ENCODE measurements at places on chromosomes 12 and 14.

- no peak for DNase-seq
These were observed 4.5 kb downstream of the SLC35E3 start for GRCh38 chr12:68750506-68750905.

DNA sequence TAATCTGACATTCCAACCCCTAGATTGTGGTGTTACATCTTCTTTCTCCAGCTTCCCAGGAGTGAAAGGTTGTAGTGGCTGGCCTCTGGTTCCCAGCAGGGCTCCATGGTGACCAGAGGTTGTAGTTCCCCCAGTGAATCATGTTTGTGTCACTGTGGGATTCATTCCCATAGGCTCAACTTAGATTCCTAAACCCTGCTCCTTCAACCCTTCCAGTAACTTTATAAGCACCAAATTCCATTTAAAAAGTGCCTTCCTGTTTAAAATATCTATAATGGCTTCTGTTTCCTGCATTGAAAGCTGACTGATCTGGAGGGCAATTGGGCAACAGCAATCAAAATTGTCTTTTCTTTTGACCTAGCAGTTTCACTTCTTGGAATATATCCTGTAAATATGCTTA lies 40.5 kb upstream of the TBC1D15 start:
- no peak for DNase-seq

- DNase-seq = no peak
These were observed 967.8 kb downstream of the TMEM121 start for GRCh38 chr14:106493962-106494823.

- DNase-seq = no peak
These were observed 1080.3 kb downstream of the GALC start for GRCh38 chr14:86912709-86913108.

DNA sequence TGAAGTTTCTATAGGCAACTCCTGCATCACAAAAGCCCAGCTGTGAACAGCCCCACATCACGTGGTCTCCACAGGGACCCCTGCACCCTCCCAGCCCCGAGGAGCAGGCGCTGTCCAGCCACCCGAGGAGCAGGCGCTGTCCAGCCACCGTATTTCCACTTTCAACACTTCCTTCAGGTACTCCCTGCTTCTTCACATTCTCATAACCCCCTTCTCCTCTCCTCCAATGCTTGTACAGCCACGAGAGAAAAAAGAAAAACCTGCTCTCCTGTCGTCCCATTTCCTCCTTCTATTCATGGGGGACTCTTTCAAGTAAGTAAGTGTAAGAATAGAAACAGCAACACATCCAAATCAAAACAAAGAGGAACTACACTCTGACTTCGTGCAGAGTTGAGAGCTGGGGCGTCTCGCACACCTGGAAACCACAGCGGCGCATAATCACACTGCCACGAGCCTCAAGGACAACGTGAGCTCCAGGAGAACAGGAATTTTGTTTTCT lies 11.9 kb downstream of the CDC42BPB start:
- no peak for DNase-seq

DNA sequence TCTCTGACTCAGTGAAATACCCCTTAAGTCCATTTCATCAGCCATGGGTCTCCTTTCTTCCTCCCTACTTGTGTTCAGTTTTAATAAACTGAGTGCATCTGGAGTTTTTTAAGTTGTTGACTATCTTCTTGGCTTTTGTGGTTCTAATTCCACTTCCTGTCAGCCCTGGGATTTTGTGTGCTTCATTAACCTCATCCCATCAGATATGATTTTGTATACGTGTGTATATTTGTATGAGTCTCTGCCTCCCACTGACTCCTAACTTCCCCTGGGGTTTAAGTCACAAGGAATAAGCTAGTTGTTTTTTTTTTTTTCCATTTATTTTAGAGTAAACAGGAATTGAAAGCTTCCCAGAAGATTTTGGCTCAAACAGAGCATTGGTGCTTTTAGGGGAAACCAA lies 62.7 kb downstream of the TTLL5 start:
- DNase-seq = no peak

DNA sequence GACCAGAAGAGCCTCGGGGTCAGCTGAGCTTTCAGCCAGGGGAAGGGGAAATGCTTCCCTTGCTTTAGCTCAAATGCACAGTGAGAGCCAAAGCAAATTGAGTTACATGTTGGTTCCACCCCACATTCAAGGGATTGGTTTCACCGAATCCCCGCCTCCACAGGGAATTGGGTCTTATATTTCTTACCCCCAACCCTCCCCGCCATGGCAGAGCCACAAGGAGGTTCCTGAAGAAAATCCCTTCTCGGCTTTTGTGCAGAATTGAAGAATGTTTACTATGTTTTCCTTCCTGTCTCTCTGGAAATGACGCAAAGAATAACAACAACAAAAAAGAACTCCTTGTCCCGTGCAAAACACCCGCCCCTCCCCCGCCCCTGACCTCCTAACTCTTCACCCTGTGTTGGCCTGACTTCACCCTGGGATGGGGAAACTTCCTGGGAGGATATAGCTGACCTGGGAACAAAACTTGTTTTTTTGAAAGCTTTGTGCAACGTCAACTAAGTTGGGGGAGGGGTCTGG lies 21.9 kb upstream of the CIPC start:
- no peak for DNase-seq

DNA sequence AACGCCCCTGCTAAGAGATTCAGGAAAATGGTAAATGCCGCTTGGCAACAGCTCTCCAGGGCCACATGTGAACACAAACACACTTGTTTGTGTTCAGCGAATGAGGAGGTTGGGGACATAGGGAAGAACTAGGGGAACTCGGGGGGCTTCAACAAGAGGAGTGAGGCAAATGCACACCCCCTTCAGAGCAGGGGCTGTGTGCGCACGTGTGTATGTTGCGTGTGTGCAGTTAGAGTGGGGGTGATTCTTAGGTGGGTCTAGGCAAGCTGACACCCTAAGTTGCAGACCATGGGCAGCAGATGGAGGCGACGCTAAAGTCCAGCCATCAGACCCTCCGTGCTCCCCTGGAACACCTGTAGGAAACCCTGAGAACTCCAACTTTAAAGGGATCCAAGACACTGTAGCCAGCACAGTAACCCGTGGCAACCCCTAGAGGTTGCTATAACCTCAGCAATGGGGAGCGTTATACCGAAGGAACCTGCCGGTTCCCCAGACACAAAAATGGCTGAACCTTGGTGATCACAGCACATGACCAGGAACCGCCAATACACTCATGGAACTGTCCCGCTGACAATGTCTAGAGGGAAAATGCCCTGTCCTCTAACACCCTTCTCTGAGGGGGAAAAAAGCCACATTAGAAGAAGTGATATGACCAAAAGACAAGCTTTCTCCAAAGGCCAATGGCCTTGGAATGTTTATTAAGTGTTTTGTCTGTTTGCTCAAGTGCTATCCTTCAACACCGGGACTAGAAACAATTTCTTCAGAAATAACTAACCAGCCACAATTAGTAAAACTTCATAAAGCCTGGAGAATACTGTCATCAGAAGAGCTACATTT lies 86.5 kb upstream of the CEP83 start:
- no peak for DNase-seq
